Germinal center (tissue), 1 donor: ENCODE measurements at places on chromosomes 2 and 18.

- no peak for DNase-seq
Measured at GRCh38 chr2:199987586-199987985, 32.2 kb downstream of the MAIP1 start.

DNA sequence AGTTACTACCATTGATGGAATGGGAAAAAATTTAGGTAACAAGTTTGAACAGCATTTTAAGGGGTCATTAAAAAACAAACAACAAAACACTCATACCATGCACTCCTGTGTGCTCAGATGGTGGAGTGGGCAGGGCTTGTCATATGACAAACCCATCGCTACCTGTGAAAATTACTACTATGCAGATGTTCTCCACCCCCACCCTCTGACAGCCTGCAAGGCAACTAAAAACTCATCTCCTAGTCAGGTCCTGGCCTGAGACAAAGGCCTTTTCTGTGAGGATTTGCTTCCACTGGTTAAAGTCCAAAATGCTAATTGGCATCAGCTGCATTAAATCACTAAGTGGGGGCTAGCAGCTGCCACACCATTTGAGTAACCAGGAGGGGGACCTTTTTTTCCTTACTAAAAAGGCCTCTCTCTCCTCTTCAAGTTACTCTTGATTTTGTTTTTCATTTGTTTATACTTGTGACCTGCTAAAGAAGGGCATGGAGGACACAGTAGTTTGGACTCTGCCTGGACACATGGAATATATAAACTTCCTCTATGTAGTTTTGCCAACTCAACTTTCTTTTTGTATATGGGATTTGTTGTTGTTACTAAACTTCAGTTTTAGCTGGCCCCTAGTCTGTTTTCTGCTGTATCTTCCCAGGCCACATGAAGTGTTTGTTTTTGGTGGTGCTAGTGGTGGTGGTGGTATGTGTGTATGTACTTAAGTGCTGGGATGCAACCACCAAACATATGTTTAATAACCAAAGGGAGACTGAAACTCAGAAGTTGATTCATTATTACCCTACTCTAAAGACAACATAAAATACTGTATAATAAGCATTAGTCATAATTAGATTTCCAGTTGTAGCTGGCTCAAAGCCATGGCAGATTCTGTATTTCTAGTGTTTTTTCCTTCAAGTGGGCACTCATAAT is 121.3 kb downstream of the MAP4K4 start:
- DNase-seq: no peak

DNA sequence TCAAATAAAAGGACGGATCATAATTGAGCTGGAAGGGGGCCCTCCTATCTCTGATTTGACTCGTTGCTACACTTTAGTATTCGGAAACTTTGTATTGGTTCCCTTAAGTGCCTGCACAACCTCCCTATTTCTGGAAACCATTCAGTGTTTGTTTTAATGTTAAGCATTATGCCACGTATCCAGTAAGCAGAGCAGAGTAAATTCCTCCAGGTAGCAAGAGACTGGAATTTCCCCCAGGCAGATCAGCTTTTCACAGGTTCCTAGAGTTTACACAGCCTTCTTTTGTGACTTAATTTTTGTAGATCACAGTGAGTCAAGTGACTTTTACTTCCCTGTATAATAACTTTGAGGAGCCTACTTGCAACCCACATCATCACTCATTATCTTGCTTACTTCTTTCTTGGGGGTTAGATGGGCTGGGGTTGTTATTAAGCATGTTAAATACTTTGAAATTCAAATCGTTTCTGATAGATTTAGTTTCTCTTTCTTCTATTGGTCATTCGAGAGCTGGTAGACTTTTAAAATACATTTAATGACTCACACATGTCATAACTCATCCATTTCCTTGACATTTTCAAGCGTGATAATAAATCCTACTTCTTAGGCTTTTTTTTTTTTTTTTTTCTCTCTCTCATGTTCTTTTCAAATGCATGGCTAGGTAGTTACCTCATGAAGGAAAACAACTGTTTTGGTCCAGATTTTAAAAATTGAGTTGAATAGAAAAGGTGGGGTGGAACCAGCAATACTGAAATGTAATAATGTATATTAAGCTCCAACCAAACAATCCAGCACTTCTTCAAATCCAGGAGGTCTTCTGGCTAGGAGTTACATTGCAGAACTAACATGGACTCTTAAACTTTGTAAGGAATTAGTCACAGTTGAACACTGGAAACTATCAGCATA is 219.3 kb downstream of the NEDD4L start:
- no peak for DNase-seq

DNA sequence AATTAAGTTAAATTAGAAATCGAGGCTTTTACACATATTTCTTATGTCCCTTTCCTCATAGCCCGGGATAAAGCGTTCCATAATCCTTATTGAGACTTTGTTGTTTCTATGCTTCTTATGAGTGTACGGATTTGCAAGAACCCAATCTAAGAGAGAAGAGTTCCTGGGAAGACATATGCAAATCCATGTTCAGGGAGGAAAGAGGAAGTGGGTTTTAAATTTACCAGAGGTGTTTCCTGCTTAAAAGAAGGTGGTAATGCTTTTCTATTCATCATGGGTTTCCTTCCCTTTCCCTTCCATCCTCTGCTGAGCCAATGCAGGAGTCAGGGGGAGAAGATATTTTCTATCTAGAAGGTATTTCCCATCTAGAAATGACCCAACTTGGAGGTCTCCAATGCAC is 345.8 kb downstream of the ZNF516 start:
- DNase-seq: no peak

GRCh38 chr2:222872551-222872950 is 11.7 kb downstream of the ACSL3 start:
- DNase-seq: no peak

GRCh38 chr2:179239195-179239594 is 25.4 kb downstream of the SESTD1 start:
- no peak for DNase-seq

DNA sequence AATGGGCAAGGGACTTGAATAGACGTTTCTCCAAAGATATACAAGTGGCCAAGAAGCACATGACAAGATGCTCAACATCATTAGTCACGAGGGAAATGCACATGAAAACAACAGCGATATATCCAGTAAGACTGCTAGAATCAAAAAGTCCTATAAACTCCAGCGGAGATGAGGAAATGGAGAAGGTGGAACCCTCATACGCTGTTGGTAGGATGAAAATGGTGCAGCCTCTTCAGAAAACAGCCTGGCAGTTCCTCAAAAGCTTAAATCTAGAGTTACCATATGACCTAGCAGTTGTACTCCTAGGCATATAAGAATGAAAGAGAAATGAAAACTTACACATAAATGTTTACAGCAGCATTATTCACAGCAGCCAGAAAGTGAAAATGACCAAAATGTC is 48.1 kb downstream of the HPCAL1 start:
- DNase-seq: no peak

- DNase-seq: no peak
Measured at GRCh38 chr2:173996766-173997165, 31.6 kb upstream of the SP3 start.

GRCh38 chr2:141791521-141791920 is 339.3 kb downstream of the LRP1B start:
- DNase-seq: no peak

GRCh38 chr2:234493796-234494195 is 3.1 kb downstream of the ARL4C start:
- DNase-seq: no peak

DNA sequence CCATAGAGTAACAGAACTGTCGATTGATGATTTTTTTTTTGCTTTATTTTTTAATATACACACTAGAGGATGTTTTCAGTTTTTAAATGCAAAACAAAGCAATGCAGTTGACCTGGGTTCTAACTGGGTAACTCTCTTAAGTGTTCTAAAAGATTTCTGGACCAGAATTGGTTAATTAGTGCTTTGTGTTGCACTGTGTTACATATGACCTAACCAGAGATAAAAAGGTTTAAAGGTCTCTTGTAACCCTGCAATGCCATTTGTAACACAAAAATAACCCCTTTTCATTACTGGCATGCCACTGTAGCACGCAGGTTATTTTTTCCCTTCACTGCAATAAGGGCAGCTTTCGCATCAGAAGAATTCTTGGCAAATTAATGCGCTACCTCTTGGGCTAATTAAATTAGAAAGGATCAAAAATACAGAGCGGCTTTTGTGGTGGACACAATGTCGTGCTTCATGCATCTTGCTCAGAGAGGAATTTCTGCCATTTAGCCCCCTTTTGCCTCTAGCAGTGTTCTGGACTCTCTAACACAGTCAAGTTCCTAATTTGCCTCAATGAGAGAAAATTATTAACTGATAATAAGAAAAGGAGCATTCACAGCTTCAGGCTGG is 250.8 kb upstream of the ZEB2 start:
- DNase-seq: no peak

- peak; percentile 68 for DNase-seq
Measured at GRCh38 chr2:238970553-238971081, 122.7 kb downstream of the TWIST2 start.

GRCh38 chr18:73688851-73689711 is 458.6 kb downstream of the FBXO15 start:
- DNase-seq: no peak

GRCh38 chr2:8488001-8488738 is 193.7 kb upstream of the ID2 start:
- DNase-seq: peak; percentile 54

DNA sequence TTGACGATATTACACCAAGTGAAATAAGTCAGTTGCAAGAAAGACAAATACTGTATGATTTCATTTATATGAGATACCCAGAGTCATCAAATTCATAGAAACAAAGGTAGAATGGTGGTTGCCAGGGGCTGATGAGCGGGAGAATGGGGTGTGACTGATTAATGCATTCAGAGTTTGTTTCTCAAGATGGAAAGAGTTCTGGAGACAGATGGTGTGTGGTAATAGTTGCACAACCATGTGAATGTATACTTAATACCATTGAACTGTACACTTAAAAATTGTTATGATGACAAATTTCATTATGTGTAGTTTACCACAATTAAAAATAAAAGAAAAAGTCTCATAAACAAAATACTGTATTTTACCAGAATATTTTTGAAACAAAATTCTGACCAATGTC is 117.3 kb downstream of the PIGN start:
- no peak for DNase-seq

- DNase-seq: peak; percentile 69
Measured at GRCh38 chr18:57088883-57089282, 58.0 kb upstream of the BOD1L2 start.

GRCh38 chr18:44844486-44844885 is 163.8 kb downstream of the SETBP1 start:
- DNase-seq: no peak

GRCh38 chr2:134169788-134170187 is 84.1 kb upstream of the MGAT5 start:
- no peak for DNase-seq

DNA sequence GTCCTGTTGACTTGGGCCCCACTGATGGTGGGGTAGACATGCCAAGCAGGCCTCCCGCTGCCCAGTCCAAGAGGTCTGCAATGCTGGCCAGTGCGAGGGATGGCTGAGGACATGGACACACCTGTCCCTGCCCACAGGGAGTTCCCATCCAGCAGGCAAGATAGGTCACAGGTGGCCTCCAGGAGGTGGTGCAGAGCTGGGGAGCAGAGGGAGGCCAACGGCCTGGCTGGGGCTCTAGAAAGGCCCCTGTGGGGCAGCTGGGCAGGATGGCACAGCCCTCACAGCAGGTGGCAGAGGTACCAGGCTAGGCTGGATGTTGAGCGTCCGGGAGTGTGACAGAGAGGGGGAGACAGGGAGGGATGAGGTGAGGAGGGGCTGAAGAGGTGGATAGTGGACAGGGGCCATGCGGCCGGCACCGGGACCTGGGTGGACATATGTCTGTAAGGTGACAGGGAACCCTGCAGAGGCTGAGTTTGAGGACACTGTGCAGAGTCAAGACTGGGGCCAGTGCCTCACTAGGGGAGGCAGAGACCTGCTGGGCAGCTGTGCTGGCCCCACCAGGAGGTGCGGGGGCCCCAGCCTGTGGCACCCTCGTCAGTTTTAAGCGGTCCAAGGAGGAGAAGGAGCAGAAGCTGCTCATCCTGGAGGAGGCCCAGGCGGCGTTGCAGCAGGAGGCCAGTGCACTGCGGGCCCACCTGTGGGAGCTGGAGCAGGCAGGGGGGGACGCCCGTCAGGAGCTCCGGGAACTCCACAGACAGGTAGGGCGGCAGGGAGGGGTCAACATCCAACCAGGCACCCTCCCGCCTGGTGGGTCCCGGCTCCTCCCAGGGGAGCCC is 34.3 kb upstream of the SNED1 start:
- DNase-seq: no peak

DNA sequence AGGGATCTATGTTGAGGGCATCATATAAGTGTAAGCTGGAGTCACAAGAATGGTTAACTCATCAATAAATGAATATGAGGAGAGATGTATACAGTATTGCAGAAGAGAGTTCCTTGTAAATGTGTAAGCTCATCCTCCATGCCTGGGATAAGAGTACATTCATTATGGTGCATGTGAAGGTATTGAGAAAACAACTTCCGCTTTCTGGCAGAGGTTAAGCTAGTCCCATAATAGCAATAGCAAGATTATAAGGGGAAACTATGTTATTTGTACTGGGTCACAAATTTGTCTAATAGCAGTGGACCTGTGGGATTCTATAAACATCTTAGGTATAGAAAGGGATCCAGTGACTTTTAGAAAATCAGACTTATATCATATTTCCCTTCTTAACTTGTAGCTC is 44.1 kb downstream of the SCN2A start:
- DNase-seq: no peak

- no peak for DNase-seq
Measured at GRCh38 chr2:152814475-152815030, 96.1 kb downstream of the ARL6IP6 start.

DNA sequence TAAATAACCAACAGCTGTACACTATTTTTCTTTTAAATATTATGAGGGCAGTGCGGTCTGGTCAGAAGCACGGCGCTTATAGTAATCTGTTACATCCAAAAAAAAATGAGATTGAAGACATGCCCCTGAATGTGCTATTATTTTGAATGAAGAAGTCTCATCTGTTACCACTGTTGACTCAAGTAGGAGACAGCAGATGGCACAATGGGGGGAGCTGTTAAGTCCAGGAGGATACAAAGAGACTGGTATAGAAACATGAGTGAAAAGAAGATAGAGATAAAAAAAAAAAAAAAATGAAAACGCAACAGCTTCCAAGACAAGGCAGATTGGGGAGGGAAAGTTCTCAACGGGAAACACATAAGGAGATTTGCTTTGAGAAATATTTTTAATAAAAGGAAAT is 425.5 kb upstream of the PKDCC start:
- no peak for DNase-seq

DNA sequence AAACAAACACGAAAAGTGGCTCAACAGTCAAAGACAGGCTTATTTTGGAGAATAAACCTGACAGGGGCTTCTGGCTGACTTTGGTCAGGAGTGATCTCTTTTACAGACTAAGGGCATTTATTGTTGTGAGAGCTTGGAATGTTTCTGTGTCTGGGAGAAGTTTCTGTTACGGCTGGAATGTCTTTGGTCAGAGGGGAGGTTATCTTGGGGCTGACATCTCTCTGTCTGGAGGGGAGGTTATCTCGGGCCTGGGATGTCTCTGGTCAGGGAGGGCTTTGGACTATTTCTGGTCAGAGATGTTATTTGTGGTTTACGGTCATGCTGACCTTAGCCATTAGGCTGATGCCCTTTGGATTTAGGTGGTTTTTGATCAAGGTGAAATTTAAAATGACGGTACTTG is 345.5 kb upstream of the FSIP2 start:
- DNase-seq: no peak
